ENCODE measurements at places on chromosomes 13 and 19. TPM values are rescaled to one million over a fixed set of nuclear protein-coding genes. Genes with fewer than 3 reads are reported as not detected.
A peak's percentile ranks its signal among the peaks of the same experiment; 100 is the strongest.

Gene KLHL26
- total RNA-seq, result 16.7 TPM

- no peak for DNase-seq
These were observed 3.4 kb downstream of the GGN start for GRCh38 chr19:38384209-38385027.

Gene PGLYRP1
- total RNA-seq, result not detected

DNA sequence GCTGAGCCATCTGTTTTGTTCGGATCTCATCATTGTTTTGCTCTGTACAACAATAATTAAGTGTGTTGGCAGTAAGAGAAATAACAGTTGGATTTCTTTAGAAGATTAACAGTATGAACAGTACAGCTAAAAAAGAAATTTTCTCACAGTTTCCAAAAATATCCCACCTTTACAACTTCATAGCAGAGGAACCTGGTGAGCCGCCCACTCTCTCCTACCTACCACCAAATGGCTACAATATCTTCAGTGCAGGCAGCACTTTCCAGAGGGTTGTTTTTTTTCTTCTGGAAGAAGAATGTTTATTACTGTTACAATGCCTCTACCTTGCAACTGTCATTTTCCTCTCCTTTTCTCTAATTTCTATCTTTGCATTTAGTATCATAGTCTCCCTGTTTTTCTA is 1577.5 kb upstream of the PRR20A start:
- no peak for DNase-seq

GRCh38 chr19:33638167-33639034 is 16.6 kb downstream of the CHST8 start:
- no peak for DNase-seq

DNA sequence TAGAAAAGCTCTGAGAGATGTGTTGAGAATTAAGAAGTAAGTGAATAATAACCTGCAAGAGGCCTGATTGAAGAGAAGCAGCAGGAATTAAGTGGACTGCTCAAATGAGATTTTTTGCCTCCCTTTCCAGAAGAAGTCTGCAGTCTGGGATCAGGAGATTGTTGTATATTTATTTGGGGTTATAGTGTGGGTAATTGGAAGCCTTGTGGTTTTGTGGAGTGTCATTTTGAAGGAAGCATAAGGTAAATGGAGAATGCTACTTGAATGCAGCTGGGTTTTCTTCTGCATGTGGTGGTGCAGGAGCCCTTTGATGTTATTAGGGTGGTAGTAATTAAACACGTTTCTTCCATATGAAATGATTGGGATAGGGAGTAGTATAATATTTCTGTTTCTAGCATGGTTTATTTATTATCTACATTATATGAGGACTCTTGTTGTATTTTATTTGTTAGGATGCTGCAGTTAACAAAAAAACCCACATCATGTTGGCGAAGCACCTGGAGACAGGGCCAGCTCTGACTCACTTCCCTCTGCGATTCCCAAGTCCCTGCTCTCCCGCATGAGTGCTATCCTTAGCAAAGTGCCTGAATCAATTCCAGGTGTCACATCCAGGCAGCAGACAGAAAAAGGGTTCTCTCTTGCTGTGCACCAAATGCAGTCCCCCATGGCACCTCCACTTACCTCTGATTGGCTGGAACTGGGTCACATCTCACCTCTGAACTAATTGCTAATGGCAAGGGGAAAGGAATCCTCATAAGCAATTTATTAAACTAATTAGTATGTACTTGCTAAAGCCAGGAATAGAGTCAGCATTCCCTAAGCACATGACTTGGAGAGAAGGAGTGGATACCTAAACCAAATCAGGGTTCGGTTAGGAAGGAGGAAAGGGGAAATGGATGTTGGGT is 54.8 kb downstream of the DGKH start:
- DNase-seq, result no peak

GRCh38 chr19:6226012-6226411 is 53.8 kb downstream of the MLLT1 start:
- no peak for DNase-seq

Gene OVOL3
- not detected for total RNA-seq

- DNase-seq, result no peak
These were observed 77.4 kb upstream of the RNF113B start for GRCh38 chr13:98254513-98254912.

Gene FGF22
- 0.81 TPM for total RNA-seq

Gene SIGLEC12
- total RNA-seq, result not detected

Gene SIGLEC7
- total RNA-seq, result not detected

Gene CACNA1A
- 0.62 TPM for total RNA-seq

DNA sequence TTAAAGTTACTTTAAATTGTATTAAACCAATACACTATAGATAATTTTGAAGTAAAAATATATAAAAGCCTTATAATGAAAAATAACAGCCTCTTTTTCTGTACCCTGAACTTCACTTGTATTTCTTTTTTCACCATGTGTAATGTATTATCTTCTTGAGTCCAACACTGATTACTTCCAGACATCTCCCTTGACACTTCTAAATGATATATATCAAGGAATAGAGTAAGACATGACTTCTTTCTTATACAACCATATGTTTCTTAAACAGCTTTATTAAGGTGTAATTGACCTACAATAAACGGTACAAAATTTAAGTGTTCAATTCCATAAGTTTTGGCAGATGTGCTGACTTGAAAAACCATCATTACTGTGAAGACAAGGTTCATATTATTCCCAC is 531.9 kb downstream of the OLFM4 start:
- no peak for DNase-seq

Gene PEAK3
- total RNA-seq, result not detected

DNA sequence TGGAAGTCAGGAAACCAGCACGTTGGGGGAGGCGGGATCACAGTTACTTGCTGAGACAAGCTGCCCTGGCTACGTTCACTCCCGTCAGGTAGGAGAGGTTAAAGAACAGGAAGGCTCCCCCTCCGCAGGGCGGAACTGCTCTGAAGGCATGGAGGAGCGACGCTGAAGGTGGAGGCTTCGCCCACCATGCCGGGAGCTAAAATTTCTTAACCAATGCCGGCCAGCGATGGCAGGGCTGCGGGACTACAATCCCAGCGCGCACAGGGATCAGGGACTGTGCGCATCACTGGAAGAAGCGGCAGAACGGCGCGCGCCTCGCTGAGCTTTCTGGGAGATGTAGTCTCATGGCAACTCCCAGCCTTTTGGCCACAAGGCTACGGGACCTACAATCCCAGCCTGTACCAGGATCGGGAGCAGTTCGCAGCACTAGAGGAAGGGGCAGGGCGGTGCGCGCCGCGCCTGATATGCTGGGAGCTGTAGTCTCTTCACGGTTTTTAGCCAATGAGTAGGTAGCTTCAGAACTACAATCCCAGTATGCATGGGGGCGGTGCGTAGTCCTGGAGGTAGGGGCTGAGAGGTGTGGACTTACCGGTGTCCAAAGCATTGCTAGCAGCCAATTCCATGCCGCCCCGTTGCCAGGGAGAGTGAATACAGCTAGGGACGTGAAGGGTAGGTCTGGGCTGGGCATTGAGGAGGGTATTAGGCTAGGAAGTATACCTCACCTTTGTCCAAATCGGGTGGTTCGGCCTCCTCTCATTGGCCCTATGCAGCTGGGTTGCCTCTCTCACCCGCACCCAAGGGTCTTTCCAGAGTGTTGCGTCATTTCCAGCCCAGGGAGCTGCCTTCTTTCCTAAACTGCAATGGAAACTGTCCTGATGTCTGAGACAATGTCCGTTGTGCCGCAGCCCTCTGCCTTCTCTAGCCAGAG is 12.8 kb upstream of the ZNF682 start:
- DNase-seq, result peak; percentile 77

Gene ELAVL3
- not detected for total RNA-seq

Measured in CD4-positive, CD25-positive, alpha-beta regulatory T cell (primary cell).